Prostate gland (tissue), 2 donors: ENCODE measurements at places on chromosomes 1 and 21. TPM values are rescaled to one million over a fixed set of nuclear protein-coding genes. Genes with fewer than 3 reads are reported as not detected.

GRCh38 chr1:115732316-115732715, 36.2 kb downstream of the CASQ2 start:
- no peaks in the 10 kb centered on the region for H3K4me1 ChIP-seq
- H3K27me3 ChIP-seq = no peaks in the 10 kb centered on the region
- no peak overlapping the region for H3K4me3 ChIP-seq

DNA sequence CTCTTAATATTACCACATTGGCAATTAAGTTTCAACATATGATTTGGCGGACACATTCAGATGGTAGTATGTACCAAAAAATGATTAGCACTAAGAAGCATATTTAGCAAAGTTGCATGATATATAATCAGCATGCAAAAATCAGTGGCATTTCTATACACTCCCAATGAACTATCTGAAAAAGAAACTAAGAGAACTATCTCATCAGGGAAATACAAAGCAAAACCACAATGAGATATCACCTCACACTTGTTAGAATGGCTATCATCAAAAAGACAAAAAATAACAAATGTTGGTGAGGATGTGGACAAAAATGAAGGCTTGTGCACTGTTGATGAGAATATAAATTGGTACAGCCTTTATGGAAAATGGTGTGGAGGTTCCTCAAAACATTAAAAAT, 31.4 kb upstream of the DENND1B start:
- H3K27ac ChIP-seq = no peak overlapping the region
- H3K27me3 ChIP-seq = no peaks in the 10 kb centered on the region
- no peaks in the 10 kb centered on the region for H3K36me3 ChIP-seq
- no peak for DNase-seq
- no peaks in the 10 kb centered on the region for H3K4me1 ChIP-seq
- no peak overlapping the region for H3K4me3 ChIP-seq

Gene DHX9
- 97.4 TPM for total RNA-seq

DNA sequence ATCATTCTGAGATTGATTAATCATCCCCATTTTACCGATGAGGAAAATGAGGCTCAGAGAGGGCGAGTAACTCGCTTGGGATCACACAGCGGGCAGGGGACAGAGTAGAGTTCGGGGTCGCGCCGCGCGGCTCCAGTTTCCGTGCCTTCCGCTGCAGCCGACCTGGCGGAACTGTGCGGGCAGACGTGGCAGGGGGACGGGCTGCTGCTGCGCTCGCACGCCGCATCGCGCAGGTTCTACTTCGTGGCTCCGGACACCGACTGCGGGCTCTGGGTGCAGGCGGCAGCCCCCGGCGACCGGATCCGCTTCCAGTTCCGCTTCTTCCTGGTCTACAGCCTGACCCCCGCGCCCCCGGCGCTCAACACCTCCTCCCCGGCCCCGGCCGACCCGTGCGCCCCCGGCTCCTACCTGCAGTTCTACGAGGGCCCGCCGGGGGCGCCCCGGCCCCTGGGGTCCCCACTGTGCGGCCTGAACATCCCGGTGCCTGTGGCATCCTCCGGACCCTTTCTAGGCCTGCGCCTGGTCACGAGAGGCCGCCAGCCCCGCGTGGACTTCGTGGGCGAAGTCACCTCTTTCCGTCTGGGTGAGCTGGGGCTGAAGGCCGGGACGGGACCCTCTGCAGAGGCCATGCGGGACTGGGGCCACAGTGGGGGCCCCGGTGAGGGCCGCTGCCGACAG, 2.3 kb downstream of the LDLRAD2 start:
- no peaks in the 10 kb centered on the region for H3K36me3 ChIP-seq
- no peaks in the 10 kb centered on the region for H3K4me1 ChIP-seq
- peak overlapping the region; percentile 24 for H3K4me3 ChIP-seq

- H3K27me3 ChIP-seq = no peaks in the 10 kb centered on the region
- no peak for DNase-seq
- no peaks in the 10 kb centered on the region for H3K36me3 ChIP-seq
- H3K27ac ChIP-seq = no peak overlapping the region
Measured at GRCh38 chr1:247360116-247360898, 28.6 kb upstream of the ZNF496 start.

Gene RAD54L
- 8.4 TPM for total RNA-seq

DNA sequence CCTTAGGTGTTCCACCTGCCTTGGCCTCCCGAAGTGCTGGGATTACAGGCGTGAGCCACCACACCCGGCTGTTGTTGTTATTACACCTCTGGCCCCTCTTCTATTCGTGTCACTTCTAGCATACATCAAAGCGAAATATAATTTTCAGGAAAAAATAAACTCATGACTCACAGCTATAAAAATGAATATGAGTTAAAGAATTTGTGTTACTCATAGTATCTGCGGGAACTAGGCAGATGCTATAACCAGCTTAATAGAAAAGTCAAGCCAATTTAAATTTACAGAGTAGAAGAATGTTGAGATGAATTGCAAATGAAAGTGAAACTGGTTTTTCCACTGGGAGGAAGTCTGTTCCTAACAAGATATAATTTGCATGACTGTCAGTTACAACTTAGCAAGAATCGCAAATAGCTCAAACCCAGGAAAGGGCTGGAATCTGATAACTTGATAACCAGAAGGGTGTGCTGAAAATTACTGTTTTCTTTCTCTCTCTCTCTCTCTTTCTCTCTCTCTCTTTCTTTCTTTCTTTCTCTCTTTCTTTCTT, 11.2 kb downstream of the OR2W3 start:
- no peaks in the 10 kb centered on the region for H3K27me3 ChIP-seq
- H3K4me3 ChIP-seq = no peak overlapping the region
- no peak for DNase-seq
- no peaks in the 10 kb centered on the region for H3K4me1 ChIP-seq
- H3K27ac ChIP-seq = no peak overlapping the region
- no peaks in the 10 kb centered on the region for H3K36me3 ChIP-seq

- no peaks in the 10 kb centered on the region for H3K36me3 ChIP-seq
- H3K4me1 ChIP-seq = no peaks in the 10 kb centered on the region
Measured at GRCh38 chr1:177451191-177451590, 280.4 kb downstream of the BRINP2 start.

- H3K36me3 ChIP-seq = no peaks in the 10 kb centered on the region
- H3K4me3 ChIP-seq = no peak overlapping the region
- no peak for DNase-seq
- H3K27ac ChIP-seq = no peak overlapping the region
Measured at GRCh38 chr1:168397806-168398205, 117.1 kb downstream of the TBX19 start.

Gene ACTL8
- total RNA-seq = 5.9 TPM

DNA sequence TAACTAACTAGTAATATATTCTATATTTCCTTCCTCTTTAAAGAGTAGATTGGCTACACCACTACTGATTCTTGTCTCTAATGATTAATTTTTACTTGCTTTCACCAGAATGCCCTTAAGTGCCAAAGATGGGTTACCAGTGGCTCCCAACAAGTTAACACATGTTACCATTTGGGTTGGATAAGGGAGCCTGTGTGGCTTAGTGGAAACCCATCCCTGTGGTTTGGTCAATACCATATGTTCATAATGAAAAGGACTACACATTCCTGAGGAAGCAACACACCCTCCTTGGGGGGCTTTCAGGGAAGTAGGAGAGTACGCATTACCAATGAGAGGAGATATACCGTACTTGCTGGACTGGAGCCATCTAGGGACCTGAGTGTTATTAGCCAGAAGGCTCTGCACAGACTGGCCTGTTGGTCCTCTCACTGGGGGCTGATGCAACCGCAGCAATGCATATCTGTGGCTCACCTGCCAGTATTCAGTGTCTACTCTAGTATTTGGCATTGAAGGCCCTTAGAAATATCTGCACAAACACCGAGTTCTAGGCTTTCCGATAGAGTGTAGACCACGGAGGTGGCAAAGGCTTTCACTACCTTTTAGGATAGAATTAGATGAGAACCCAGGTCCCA, 29.3 kb upstream of the PLXNA2 start:
- H3K4me1 ChIP-seq = no peaks in the 10 kb centered on the region
- H3K27me3 ChIP-seq = no peaks in the 10 kb centered on the region
- H3K36me3 ChIP-seq = no peaks in the 10 kb centered on the region
- H3K4me3 ChIP-seq = no peak overlapping the region

Gene HENMT1
- total RNA-seq = 22.1 TPM

DNA sequence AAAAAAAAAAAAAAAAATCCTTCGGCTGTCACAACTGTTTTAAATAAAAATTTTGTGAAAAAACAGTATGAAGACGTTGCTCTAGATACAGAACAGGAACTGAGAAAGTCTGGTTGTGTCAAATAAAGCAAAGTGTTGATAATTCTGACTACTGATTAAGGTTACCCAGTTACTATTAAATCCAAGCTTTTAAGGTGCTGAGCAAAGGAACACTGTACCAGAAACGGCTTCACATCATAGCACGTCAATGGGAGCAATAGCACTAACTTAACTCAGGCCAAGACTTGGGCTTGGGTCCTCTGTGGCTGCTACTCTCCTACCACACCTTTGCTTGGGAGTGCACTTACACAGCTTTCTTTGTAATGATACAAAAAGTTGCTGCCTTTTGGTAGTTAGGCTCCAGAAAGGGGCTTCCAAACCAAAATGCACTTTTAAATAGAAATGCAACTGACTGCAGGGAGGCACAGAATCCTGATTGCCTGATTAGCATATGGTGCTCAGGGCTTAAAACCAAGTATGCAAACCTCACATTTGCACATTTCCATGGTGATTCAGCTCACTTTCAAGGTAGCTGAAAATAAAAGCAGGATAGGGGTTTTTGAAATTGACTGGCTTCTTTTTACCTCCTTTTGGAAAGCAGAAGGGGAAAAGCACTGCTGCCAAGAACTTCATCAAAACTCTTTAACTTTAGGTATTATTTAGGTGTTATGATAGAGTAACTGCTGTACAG, 6.3 kb downstream of the MCL1 start:
- peaks cover 13% of the 10 kb centered on the region for H3K4me1 ChIP-seq
- no peak for DNase-seq

GRCh38 chr1:3321559-3322449, 132.7 kb upstream of the ARHGEF16 start:
- DNase-seq = no peak
- peaks cover 12% of the 10 kb centered on the region for H3K4me1 ChIP-seq
- peaks cover 9% of the 10 kb centered on the region for H3K27me3 ChIP-seq
- no peaks in the 10 kb centered on the region for H3K36me3 ChIP-seq
- no peak overlapping the region for H3K4me3 ChIP-seq

DNA sequence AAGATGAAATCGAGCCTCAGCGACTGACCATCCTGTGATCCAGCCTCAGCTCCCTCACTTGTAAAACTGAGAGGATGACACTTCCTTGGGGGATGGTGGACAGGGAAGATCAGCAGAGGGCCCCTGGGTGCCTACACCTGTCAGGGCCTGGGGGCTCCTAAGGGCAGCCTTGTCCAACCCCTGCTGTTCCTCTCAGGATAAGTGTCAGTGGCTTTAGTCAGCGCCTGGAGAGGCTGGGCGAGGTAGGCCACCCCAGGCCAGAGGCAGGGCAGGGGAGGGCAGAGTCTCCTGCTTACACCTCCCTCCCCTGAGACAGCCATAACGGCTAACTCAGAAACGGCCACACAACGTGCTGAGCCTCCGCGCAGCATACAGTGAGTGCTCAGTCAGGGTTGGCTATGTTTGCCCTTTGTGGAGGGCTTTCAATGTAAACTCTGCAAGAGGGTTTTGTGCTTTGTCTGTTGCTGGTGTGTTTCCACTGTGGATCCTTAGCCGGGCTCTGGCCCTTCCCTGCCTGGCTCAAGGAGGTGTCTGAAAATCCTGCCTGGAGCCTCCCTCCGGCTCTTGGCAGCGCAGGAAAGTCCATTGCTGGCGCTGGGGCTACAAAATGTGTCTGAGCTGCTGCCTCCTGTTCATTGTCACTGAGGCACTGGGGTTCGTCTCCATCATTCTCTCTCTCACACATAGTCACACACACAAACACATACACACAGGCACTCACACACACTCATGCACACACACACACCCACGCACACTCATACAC, 588.4 kb downstream of the PTPRU start:
- H3K4me3 ChIP-seq = no peak overlapping the region
- no peaks in the 10 kb centered on the region for H3K36me3 ChIP-seq

Gene LRRC38
- 0.14 TPM for total RNA-seq

Gene VHLL
- total RNA-seq = 1.1 TPM

GRCh38 chr1:26083208-26083607, 15.8 kb upstream of the TRIM63 start:
- no peaks in the 10 kb centered on the region for H3K36me3 ChIP-seq
- H3K27ac ChIP-seq = no peak overlapping the region
- H3K4me1 ChIP-seq = no peaks in the 10 kb centered on the region
- H3K27me3 ChIP-seq = peaks cover 2% of the 10 kb centered on the region
- H3K4me3 ChIP-seq = no peak overlapping the region

DNA sequence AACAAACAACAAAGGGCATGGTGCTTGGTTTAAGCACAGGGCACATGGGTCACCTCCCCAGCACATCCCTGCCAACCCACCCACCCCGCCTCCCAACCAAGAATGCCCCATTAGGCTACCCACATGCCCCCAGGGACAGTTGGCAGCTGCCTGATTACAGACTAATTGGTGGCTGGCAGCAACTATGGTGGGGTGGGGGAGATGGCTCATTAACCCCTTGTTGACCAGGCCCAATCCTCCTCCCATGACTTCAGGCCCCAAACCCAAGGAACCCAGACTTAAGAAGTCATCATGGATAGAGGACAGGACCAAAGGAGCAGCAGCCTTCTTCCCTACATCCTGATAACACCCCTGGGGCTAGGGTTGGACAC, 1.3 kb downstream of the RIMS3 start:
- no peak for DNase-seq
- H3K27me3 ChIP-seq = no peaks in the 10 kb centered on the region
- H3K36me3 ChIP-seq = no peaks in the 10 kb centered on the region
- H3K4me1 ChIP-seq = peaks cover 5% of the 10 kb centered on the region
- H3K4me3 ChIP-seq = no peak overlapping the region

DNA sequence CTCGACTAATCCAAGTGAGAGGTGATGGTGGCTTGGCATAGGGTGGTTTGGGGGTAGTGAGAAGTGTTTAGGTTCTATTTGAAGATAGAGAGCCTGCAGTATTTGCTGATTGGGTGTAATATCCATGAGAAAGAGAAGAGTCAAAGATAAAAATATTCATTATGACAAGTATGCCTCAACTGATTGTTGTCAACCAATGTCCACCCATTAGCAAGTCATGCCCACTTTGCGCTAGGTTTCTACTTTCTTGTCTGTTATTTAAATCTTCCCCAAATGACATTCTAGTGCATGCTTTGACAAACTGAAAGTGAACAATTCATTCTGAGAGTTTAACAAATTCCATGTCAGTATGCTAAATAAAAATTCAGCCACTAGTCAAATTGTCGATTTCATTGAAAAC, 3.8 kb upstream of the XCL1 start:
- no peak overlapping the region for H3K27ac ChIP-seq
- DNase-seq = no peak
- H3K36me3 ChIP-seq = no peaks in the 10 kb centered on the region
- H3K27me3 ChIP-seq = no peaks in the 10 kb centered on the region

Gene PYHIN1
- total RNA-seq = 0.51 TPM

Gene GPR25
- not detected for total RNA-seq

GRCh38 chr1:227907439-227908015, 40.2 kb downstream of the WNT9A start:
- no peak for DNase-seq
- no peak overlapping the region for H3K4me3 ChIP-seq
- H3K27me3 ChIP-seq = no peaks in the 10 kb centered on the region
- H3K4me1 ChIP-seq = no peaks in the 10 kb centered on the region
- no peaks in the 10 kb centered on the region for H3K36me3 ChIP-seq

GRCh38 chr1:228190182-228190581, 17.7 kb upstream of the OBSCN start:
- H3K4me3 ChIP-seq = no peak overlapping the region
- DNase-seq = no peak
- no peaks in the 10 kb centered on the region for H3K36me3 ChIP-seq
- H3K4me1 ChIP-seq = no peaks in the 10 kb centered on the region

- DNase-seq = peak; percentile 98
- H3K4me3 ChIP-seq = no peak overlapping the region
- H3K36me3 ChIP-seq = no peaks in the 10 kb centered on the region
- no peaks in the 10 kb centered on the region for H3K27me3 ChIP-seq
- peaks cover 33% of the 10 kb centered on the region for H3K4me1 ChIP-seq
Measured at GRCh38 chr1:201309416-201309815, 26.1 kb downstream of the PKP1 start.

- no peak overlapping the region for H3K4me3 ChIP-seq
- no peaks in the 10 kb centered on the region for H3K27me3 ChIP-seq
- no peaks in the 10 kb centered on the region for H3K36me3 ChIP-seq
Measured at GRCh38 chr21:21076491-21076890, 78.3 kb downstream of the NCAM2 start.
